ENCODE measurements at places on chromosomes 6 and 20.

- no peak for DNase-seq
These were observed 434.8 kb upstream of the HTR1E start for GRCh38 chr6:86502497-86502896.

- DNase-seq: no peak
These were observed 10.7 kb upstream of the TLDC2 start for GRCh38 chr20:36865076-36865860.

- DNase-seq: no peak
These were observed 378.8 kb downstream of the QKI start for GRCh38 chr6:163793011-163793983.

DNA sequence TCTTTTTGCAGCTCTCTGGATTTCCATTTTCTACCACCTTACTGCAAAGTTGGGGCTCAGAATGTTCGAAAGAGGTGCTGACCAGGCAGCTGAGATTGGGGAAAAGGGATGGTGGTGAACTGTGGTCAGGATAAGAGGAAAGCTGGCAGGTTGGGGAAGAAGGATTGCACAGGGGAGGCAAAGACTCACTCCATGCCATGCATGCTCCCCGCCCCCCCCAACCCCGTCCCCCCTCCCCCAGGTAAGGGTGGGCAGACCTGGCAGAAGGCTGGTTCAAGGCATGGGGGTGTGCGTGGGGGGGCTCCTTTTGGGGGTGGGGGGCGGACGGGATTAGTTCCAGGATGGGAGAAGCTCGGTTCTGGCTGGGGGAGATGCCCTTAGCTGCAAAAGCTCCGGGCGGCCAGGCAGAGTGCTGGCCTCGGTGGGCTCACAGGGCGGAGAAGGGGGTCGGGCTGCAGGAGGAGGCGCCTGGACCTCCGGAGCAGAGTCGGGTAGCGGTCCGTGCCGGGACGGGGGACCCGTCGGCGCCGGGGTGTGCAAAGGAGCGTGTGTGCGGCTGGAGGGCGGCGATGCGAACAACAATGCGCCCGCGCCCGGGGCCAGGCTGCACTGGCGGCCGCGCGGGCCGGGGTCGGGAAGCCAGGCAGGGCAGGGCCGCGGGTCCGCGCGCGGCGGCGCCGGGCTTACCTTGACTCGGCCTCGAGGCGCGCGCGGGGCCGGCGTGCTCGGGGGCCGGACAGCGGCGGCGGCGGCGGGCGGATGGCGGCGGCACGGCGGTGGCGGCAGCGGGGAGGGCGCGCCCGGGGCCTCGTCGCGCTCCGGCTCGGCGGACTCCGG, 880 bp downstream of the ADNP start:
- DNase-seq: no peak

DNA sequence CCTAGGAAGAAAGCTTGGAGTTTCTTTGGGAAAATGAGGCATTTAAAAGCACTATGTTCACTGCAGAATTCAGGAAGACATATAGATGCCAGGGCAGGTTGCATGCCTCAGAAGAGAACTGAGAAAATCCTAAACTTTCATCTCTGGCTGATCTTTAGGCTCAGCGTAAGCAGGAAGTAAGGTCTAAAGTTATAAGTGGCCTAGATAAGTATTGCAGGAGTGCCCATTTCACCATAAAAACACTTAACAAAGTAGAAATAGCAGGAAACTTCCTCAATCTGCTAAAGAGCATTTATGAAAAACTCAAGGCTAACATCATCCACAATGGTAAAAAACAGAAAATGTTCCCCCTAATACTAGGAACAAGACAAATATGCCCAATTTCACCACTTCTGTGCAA, 320.3 kb downstream of the BMP2 start:
- no peak for DNase-seq

DNA sequence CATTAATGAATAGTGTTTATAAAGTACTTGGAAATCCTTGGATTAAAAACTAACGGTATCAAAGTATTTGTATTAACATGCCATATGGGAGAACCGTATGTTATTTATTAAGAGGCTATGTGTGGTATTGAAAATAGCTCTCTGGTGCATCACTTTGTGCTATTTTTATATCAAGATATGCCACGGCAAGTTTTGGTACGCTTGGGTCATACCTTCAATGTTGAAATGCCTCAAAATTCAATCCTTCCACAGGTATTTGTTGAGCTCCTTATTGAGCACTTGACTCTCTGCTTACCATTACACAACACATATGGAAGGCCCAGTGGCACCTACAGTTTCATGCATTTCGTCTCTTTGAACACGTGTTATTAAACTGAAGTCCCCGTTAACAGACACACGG, 647.9 kb downstream of the KIF16B start:
- no peak for DNase-seq

DNA sequence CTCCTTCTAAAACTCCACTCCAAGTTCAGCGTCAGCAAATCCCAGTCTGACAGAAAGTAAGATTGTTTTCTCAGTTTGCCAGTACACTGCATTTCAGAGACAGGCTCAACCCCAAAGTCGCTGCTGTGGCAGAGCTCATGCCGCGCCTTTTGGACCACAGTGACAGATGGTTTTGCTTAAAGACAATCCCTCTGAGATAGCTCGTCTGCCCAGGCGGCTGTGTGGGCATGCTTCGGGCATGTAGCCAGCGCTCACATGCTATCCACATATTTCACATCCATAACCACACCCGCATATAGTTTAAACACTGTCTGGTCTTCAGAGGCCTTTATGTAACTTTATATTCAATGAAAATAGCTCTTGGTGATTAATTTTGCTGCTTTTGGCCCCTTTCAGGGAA, 14.7 kb upstream of the PXDC1 start:
- DNase-seq: no peak

DNA sequence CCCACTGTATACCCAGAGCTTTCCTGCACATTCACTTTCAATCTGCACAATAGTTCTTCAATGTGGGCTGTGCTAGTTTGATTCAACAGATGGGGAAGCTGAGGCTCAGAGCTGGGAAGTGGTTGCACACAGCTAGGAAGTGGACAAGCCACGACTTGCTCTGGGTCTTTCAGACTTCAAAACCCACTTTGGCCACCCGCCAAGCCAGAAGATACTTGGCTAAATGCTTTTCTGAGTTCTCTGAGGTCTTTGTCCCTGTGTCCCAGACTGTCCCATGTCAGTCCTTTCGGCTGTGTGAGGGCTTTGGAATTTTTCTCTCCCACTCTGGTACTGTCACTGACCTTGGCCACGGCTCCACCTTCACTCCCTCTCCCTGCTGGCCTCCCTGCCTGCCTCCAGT, 10.6 kb downstream of the PDYN start:
- DNase-seq: no peak

DNA sequence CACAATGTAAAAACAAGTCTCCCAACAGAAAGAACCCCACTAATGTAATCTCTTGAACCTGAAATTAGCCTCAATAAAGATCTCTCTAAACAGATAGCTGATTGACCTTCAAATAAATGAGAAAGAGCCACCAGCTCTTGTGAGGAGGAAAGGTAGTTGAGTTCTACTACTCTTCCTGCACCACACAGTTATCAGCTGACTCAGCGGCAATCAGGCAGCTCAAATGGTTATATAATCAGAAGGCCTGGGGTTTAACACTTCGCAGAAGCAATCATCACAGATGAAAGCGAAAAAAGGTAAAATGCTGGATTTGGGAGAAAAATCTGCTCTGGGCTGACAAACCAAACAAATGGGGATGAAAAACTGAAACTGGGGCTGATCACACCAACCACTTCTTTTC, 91.8 kb downstream of the CHD6 start:
- DNase-seq: no peak

DNA sequence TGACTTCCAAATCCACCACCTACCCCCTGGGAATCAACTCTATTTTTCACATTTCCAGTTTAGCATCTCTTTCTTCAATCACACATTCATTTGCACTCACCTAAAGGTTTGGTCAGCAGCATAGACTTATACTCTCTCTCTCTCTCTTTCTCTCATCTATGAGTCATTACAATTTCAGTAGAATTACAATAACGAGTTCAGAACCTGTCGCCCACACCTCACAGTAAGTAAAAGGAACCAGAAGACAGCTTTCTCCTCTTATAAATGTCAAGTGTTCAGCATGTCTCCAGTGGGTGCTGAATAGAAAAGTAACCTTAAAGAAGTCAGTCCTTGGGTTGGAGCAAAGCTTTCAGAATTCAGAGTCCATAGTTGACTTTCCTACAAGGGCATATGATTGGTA, 1.1 kb upstream of the PHACTR1 start:
- DNase-seq: no peak

DNA sequence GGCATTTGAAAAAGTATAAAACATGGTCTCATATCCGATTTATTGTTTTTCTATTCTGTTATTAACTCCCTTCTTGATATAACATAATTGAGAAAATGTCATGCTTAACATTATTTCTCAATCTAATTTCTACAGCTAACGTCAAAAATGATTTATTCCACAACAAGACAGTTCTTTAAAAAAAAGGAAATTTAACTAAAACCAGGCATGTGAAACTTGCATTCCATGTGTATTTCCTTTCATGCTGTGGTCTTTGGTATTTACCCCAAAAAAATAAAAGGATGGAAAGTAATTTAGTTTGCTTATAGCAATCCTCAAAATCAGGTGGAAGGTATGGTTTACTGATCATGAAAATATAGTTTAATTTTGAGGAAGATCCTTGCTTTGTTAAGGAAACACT, 142.8 kb downstream of the COL21A1 start:
- no peak for DNase-seq

DNA sequence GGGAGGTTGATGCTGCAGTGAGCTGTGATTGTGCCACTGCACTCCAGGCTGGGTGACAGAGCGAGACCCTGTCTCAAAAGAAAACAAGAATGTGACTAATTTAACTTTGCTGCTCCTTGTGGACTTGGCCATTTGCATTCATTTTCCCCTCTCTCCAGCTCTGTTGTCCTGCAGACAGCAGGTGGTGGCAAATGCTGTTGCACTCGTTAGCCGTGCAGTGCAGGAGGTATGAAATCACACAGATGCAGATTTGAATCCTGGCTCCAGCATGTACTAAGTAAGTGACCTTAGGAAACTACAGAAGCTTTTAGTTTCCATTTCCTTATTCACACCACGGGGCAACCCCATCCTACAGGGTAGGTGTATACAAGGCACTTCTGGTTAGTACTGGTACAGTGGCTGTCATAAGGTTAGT, 9.6 kb upstream of the BEND3 start:
- DNase-seq: no peak

GRCh38 chr6:145733207-145733606, 2.1 kb downstream of the EPM2A start:
- no peak for DNase-seq

DNA sequence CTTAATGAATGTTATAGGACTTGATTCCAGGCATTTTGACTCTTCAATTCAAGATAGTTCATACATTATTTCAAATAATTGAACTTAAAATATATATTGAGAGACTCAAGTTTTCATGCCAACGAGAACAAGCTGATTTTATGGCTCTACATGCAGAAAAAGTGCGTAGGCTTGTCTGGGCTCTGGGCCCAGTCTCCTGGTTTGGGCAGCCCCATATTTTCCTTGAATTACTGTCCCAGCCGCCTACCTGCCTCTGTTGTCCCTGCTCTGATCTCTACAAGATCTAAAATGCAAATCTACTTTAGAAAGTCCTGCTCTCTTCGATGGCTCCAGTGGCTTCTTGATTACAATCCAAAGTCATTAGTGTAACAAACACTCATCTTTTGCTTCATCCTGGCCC, 537.4 kb upstream of the CHD6 start:
- DNase-seq: no peak
